ENCODE measurements at places on chromosomes 5 and 9.

DNA sequence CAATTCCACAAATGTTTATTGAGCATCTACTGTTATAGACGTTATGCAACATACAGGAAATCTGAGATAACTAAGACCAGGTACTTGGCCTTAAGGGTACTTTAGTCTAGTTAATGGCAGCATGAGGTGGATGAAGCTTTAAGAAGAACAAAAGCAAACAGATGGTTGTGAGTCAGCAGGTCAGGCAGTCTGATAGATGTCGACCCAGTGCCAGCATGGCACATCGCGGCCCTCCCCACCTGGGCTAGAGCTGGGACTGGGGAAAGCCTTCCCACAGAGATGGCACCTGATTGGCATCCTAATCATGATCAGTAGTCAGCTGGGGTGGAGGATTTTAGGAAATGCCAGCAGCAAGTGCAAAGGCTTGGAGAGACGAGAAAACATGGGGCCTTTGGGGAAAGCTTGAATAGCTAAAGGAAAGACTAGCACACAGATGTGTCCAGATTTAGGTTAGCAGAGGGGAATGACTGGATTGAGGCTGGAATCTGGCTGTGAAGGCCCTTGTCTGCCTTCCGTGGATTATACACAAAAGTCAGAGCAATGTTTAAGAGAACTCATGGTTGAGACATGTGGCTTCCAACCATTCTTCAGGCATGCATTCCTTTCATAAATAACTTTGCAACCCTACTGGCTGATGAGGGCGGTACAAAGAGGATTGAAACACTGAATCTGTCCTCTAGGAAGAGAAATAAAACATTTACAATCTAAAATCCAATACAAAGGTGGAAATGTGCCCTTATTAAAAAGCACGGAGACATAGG is 395.4 kb upstream of the WWC1 start:
- DNase-seq = no peak

- DNase-seq = no peak
Observed at GRCh38 chr5:92613546-92613945, 967.5 kb downstream of the NR2F1-AS1 start.

GRCh38 chr5:115151208-115151805 is 18.4 kb downstream of the TRIM36 start:
- DNase-seq = no peak

- DNase-seq = no peak
Observed at GRCh38 chr5:17214893-17215292, 2.5 kb upstream of the BASP1 start.

DNA sequence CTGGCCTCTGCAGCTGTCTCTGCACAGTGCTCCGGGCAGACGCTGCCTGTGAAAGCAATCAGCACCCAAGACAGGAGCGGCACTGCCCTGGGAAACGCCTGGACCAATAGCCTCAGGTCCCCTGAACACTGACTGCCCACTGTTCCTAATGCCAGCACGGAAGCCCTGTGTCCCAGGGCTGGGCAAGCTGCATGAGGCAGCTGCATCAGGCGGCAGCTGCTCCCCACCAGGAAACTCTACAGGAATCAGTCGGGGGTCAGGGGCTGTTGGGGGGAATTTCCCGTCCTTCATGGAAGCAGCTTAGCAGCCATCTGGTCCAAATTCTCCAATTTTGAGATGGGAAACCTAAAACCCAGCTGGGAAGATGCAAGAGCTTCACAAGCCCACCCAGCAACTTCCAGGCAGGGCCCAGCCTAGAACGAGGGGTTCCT is 118.6 kb downstream of the VAV2 start:
- no peak for DNase-seq

- no peak for DNase-seq
Observed at GRCh38 chr9:1415146-1415545, 365.0 kb downstream of the DMRT2 start.

DNA sequence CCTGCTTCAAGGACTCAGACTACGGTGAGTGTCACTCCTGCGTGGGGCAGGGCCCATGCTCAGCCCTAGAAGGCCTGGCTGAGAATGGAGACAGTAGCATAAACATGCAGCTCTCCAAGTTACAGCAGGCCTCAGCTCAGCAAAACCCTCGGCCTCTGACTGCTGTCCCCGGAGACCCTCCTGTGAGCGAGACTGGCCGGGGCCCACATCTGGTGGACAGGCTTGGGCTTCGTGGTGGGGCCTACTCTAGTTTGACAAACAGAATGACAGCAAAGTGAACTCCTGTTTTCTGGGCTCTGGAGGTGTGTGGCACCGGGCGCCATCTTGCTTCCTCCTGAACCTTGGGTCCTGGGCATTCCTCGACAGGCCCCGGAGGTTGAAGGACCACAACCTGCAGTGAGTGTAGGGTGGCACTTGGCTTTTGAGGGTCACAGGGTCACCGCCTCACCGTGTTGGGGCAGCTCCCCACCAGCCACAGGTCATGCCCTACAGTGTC is 97.5 kb downstream of the PHF2 start:
- DNase-seq = no peak

DNA sequence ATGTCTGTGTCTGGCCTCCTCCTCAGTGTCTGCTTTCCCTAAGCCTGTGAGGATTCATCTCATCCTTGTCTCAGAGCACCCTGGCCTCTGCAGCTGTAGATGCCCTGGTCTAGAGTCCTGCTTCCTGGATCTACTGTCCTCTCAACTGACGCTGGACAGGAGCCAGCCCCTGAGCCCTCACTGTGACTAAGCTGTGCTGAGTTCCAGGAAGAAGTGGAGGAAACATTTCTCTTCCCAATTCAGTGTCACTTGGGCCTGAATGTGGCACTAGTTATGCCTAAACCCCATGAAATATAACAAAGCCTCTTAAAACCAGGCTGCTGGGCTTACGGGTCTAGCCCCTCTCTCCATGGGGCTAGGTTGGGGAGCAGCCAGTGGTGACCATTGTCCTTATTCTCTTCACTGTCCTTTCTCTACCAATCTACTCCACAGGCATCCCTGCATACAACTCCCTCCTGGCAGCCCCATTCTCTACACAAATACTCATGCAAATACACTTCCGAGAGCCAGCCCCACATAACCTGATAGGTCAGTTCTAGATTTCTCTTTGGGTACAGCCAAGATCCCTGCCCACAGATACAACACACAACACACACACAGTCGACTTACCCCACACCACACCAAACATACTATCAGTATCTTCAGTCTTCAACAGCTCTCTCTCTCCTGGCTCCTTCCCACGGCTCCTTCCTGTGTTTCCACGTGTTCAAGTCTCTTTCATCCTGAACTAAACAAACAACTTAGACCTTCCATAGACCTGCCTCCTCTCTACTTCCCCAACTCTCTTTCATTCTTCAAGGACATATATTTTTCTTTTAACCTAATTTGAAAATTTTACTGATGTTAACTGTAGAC is 220.8 kb downstream of the SNX18 start:
- DNase-seq = no peak

DNA sequence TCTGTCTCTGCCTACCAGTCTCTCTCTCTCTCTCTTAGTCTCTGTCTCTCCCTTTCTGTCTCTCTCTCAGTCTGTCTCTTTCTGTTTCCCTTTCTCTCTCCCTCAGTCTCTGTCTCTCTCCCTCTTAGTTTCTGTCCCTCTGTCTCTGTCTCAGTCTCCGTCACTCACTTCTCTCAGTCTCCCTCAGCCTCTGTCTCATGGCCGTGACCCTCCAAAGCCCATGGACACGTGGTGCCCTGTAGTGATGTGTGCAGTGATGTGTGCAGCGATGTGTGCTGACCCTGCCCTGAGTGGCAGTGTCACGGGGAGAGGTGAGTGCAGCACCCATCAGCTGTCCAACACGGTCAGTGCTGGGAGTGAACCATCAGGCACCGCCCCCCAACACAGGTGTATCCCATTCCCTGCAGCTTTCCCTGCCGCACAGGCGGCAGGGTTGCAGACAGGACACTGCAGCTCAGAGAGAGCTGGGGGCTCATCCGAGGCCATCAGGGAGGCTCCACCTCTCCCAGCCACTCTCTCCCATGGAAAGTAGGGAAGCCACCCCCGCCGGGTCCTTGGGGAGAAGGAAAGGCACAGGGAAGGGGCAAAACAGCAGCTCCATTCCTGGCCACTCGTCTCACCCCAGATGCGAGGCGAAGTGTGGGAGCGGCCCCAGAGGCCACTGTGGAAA is 794 bp upstream of the LRRC14B start:
- no peak for DNase-seq

- DNase-seq = no peak
Observed at GRCh38 chr9:107584944-107585343, 95.4 kb upstream of the KLF4 start.

- DNase-seq = no peak
Observed at GRCh38 chr9:100595391-100596199, 17.7 kb downstream of the CAVIN4 start.

- no peak for DNase-seq
Observed at GRCh38 chr5:157030692-157031091, 28.2 kb downstream of the HAVCR1 start.

DNA sequence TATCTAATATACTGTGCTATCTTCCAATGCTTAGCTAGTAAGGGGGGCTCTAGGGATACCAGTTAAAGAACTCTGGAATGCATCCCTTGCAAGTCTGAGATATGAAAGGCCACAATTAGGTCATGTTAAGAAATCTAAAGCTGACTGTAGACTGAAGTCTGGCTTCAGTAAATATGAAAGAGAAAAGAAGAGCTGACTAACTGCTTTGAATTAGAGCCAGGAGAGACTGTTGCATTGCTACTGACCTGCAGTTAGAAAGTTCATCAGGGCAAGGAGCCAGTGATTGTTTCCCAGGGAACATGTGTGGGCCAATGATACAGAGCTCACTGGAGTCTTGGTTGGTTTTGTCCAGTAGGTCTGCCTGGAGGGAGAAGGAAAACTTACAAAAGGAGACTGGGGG is 472.1 kb upstream of the TNC start:
- no peak for DNase-seq

GRCh38 chr9:133415170-133415569 is 2.6 kb downstream of the REXO4 start:
- DNase-seq = no peak

- no peak for DNase-seq
Observed at GRCh38 chr9:131776036-131776435, 36.2 kb upstream of the RAPGEF1 start.

GRCh38 chr9:134316449-134317160 is 9.7 kb upstream of the RXRA start:
- no peak for DNase-seq

DNA sequence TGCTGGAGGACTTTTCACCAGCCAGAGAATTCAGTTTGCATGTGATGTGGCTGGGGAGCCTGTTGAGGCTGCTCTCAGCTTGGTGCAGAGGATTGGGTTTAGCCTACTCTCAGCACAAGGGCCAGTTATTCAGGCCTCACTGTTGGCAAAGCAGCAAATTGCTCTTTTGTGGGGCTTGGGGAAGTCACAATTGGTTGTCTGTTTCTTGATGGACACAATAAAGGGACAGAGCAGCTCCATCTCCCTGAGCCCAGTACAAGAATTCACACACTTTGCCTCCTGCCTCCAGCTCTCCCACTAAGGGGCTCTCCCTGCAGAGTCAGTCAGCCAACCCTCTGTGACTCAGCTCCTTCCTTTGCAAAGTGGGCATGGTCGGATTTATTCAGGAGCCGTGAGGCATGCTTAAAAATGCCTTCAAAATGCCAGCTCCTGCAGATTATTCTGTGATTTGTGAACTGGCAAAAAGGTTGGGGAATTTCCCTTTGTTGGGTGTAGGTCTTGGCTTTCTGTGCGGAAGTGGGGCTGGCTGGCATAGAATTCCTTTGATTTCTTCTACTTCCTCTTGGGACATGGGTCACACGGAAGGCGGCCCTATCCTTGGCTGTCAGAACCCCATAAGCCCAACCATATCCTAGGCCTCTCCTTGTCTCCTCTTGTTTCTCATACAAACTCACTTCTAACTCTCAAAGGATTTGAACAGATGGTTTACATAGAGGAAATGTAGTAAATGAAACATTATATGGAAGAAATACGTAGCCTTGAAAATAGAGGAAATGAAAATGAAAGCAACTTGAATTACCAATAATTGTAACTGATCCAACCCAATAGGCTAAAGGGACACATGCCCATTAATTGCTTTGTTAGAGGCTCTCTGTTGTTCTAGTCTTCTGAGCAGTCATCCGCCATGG is 118.7 kb upstream of the CD180 start:
- DNase-seq = no peak

DNA sequence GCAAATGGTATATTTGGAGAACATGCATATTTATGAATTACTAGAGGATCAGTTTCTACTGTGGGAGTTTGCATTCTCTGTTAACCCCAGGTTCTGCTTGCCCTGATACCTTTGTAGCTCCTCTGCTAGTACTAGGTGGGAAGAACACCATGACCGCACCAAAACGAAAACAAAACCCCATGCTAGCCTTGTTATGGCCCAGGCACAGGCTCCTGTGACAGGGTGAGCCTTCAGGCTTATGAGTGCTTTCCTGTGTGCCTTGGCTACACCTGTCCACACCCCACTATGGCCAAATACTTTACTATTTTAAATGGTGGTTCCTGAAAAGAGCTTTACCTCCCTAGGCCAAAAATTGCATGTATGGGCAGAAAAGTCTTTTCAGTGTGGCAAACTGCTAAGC is 94.8 kb downstream of the PPIC start:
- DNase-seq = no peak

DNA sequence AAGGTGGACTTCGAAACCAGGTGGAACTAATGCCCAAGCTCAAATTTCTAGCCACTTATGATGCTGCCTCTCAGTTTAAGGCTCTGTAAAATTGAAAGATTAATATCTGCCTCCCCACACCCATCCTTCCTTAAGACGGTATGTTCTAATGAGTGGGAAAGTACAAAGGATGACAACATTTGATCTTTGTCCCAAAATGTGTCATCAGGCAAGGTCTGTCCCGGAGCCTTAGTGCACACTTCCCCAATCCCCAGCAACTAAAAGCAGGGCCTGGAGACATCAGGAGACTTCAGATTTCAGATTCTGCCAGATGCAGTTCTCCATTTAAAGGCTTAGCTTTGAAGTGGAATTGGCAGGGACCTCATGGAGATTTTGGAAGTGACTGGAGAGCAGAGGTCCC is 316.5 kb downstream of the ASTN2 start:
- DNase-seq = no peak

GRCh38 chr9:115883467-115884329 is 269.9 kb upstream of the PAPPA start:
- DNase-seq = no peak

DNA sequence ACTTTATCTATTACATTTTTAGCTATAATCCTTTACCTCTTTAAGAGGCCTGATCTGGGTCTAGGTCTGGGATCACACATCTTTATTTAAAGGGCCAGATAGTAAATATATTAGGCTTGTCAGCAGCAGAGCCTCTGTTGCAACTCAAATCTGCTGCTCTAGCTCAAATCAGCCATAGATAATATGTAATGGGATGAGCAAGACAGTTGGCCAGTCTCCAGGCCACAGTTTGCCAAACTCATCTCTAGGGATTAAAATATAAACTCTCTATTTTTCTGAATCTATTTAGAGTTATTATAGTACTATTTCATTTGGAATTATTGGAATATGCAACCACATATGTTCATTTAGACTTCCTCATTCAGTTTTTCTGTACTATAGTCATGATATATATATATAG is 115.9 kb upstream of the MINAR2 start:
- no peak for DNase-seq
